Stimulated activated naive CD8-positive, alpha-beta T cell treated with anti-CD3 and anti-CD28 coated beads, Interleukin-15, amount 100 ng/mL, for 72 hours (primary cell): ENCODE measurements at places on chromosomes 5 and 9.

GRCh38 chr5:127024821-127025220, 5.5 kb downstream of the MARCHF3 start:
- no peak for DNase-seq

- DNase-seq, result no peak
These were observed 161.9 kb downstream of the ARHGAP26 start for GRCh38 chr5:142931896-142932686.

DNA sequence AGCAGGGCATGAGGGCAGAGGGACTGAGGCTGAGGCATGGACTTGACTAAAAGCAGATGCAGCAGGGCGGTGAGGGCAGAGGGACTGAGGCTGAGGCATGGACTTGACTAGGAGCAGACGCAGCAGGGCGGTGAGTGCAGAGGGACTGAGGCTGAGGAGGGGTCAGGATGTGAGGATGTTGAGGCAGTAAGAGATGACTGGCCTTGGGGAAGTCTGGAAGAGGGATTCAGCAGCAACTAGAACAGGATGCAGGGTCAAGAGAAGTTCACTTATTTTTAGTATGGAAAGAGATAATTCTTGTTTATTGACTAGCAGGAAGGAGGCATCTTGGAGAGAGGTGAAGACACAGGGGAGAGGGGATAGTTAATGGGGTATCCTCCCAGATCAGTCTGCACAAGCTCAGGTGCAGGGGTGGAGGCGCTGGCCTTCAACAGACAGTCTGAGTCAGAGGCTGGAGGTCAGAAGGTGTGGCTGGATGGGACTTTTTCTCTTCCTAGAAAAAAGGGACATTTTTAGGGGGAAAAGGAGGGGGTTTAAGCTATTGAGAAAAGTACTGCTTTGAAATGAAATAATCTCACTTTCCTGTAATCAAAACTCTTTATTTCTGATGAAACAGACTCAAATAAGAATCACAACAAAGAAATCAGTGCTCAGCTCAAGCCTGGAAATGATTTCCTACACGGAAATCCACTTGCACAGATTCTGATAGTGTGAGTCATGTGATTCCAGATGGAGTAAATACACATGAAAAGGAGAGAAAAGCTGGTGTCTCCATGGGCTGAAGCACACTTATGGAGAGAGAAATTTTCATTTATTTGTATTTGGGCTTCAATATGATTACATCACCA, 130.9 kb downstream of the PALM2AKAP2 start:
- DNase-seq, result no peak

- no peak for DNase-seq
These were observed 294.3 kb upstream of the HAPLN1 start for GRCh38 chr5:84014966-84015365.

GRCh38 chr5:73515232-73515631, 17.0 kb downstream of the BTF3 start:
- no peak for DNase-seq

GRCh38 chr9:110777196-110777875, 108.7 kb downstream of the MUSK start:
- DNase-seq, result no peak

DNA sequence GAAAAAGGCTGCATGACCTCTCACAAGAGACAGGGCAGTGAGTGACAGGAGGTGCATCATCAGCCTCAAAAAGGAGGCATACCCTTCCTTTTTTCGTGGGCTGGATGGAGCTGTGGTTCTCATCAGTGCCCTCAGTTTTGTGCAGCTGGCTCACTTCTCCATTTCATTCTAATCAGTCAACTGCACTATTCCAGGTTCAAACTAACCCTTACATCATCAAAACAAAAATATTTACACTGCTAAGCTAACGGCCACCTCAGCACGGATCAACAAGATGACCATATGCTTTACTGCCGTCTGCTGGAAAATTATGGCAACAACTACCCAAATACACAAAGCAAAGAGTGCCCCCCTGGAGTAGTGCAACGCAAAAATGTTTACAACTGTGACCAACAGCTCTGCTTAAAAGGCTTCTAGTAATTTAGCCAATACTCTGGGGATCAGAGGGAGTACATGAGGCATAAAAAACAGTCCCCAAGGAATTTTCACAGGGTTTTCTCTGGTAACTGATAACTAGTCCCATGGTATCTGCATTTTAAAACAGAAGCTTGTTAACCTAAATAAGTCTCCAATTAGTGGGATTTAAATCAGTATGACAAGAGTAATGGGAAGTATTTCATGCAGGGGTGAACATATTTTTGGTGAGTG, 10.8 kb downstream of the KCNV2 start:
- no peak for DNase-seq

- no peak for DNase-seq
These were observed 7.5 kb upstream of the FST start for GRCh38 chr5:53472720-53473510.

DNA sequence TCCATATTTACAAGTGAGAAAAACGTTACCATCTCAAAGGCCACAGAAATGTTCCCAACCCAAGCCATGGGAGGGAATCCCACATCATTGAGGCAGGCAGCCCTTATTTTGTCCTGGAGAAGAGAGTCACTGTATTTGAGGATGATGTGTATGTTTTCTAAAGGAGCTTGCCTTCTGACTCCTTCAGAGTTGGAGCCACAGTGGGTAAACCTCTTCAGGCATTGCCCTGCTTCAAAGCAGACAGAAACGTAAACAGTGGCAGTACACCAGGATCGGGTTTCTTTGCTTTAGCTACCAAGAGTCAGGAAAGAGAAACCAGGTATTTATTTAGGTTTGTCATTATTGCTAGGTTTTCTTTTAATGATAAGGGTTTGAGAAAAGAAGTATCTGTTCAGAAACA, 45.7 kb downstream of the MUSK start:
- DNase-seq, result no peak

DNA sequence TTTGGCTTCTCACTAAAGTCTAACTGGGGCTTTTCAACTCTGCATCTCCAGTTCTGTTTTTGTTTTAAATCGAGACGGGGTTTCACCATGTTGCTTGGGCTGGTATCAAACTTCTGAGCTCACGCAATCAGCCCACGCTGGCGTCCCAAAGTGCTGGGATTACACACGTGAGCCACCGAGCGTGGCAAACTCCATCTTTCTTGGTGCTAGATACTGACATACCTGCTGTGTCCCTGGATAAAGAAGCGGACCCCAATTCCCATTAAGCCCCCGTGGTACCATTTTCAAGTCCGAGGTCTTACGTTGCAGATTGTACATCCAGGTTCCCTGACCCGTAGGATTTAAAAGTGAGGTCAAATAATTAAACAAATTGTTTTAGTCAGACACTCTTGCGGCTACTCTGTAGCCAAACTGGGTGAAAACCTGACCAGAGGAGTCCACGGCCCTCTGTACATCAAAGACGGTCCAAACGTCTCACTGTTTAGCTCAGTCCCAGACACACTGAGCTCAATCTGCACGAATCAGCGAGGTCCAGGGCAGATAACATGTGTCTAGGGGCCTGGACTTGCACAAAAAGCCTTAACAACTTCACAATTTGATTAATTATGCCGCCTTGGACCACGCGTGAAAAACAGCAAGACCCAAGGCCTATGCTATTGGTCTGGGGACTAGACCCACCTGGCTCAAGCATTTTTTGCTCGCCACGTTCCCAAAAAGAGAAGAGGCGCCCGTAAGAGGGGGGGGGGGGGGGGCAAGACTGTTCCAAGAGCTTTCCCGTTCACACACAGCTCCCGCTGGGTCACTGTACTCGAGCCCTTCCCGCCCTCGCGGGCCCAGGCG, 727 bp upstream of the DNAJA1 start:
- DNase-seq, result no peak

DNA sequence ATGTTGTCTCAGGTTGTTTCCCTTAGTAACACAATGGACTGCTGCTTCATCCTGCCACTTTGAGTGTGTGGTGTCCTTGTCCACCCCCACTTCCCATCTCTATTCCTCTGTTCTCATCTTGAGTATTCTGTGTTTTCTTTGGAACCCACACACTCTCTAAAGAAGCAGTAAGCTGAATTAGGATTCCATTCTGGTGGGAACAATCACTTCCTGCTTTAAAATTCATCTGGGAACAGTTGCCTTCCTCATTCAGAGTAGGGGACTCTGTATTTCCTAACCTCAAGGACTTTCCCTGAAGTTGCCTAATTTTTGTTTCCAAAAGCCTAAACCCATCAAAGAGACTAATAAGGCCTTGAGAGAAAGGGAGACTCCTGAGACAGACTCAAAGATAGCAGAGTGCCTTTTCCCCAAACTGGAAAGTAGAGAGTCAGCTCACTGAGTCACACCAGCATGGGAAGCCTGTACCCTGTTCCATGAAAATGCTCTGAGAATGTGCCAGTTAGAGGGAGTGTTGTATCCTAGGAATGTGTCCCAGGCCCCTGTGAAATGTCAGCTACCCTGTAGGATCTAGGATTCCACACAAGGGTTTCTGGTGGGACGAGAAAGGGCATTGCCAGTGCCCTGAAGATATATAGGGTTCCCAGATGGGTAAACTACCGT, 63.6 kb downstream of the CCDC192 start:
- no peak for DNase-seq

DNA sequence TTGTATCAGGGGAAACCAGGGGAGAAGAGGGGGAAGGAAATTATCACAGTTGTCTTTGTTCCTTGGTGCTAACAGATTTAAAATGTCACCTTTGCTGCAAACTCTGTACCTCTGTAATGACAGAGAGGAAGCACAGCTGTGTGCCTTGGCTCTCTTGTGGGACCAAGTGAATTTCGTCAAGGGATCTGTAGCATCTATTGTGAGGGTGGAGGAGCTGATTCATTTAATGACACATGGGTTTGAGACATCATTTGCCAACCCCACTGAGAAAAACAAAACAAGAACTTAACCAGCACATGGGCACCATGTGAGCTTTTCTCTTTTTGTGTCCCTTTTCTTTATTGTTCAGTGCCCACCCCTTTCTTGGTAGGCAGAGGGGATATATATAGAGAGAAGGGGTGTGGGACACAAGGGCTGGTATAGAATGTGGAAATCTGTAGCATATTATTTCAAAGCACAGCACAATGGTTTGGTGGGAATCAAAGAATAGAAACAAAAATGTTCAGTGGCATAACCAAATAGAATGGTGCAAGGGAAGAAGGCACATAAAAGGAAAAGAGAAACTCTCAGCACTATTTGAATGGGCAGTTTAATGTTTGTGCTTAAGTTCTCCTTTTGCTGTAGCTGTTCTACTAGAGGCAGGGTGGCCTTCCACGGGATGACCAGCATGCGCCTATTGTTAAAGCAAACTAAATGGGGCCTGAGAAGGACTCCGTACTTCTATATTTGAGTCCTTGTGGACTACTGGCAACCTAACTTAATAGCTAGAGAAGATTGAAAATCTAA, 63.3 kb downstream of the LIX1 start:
- no peak for DNase-seq
